Neural crest cell (in vitro differentiated cells): ENCODE measurements at places on chromosomes 4 and X.

DNA sequence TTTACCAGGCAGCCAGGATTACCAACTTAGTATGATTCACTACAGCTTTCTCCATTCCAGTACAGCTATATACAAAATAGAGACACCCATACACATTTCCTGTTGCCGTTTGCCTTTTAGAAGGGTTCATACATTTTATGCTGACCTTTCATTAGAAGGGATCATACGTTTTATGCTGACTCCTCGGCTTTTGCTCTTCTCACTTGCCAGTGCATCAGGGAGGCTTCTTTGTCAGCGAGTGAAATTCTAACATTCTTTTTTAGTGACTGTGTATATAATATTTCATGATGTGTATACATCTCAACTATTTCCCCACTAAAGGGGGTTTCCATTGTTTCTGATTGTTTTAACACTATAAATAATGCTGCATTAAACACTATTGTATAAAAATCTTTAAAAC, 552.6 kb downstream of the TRIML1 start:
- DNase-seq = no peak

DNA sequence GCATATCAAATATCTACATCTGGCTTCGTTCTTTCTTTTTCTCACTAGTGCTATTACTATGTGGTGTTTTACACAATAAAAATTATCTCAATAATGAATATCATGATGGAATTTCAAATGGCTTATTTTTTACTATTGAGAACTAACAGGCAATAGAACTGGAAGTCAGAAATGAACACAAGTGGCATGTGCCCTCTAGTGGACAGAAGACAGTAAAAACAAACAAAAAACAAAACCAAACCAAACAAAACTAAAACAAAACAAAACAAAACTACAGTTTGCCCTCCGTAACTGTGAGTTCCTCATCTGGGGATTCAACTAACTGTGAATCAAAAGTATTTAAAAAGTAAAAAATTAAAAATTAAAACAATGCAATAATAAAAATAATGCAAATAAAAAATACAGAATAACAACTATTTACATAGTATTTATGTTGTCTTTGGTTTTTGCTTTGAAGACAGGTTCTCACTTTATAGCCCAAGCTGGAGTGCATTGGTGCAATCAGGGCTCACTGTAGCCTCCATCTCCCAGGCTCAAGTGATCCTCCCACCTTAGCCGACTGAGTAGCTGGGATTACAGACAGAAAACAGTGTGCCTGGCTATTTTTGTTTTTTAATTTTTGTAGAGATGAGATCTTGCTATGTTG, 195.6 kb upstream of the TACR3 start:
- no peak for DNase-seq

GRCh38 chrX:68660746-68661145, 13.3 kb downstream of the STARD8 start:
- DNase-seq = no peak

GRCh38 chrX:137565921-137566745, at the start of gene ZIC3:
Gene ZIC3, plus strand, starts transcription at chrX:137566127. Its CDS starts 565 bp downstream, at chrX:137566692.
- DNase-seq = peak; percentile 60

DNA sequence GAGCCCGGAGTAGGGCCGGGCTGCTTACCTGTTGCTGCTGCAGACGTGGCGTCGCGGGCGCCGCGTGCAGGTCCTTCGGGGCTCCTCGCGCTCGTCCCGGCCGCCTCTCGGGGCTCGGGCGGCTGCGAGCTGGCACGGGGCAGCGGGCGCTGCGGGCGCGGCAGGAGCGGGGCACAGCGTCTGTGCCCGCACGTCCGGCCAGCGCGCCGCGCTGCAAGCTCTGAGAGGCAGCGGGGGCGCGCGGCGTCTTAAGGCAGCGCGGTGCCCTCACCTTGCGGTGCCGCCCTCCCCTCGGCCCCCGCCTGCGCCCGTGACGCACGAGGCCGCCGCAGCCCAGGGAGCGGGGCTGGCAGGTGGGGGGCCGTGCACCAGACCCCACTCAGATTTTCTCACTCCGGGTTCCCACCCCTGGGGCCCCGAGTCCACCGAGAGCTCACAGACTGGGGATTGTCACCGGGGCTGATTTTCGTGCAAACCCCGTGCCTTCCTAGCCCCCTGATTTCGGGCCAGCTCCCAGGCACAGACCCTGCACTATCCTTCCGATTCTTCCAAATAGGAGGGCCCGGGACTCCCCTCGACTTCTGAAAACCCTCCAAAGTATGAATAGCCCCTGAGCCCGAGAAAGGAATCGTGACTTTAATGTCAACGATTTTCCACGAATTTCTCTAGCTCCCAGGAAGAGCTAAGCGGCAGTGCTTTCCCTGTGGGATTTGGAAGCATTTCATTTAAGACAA, at the start of gene GPR101:
Gene GPR101 (minus strand): TSS at position 222 of the 734 bp plus-strand sequence. CDS start 2,321 bp downstream, outside the sequence.
- no peak for DNase-seq

GRCh38 chrX:79524642-79525041, 157.5 kb upstream of the ITM2A start:
- no peak for DNase-seq

DNA sequence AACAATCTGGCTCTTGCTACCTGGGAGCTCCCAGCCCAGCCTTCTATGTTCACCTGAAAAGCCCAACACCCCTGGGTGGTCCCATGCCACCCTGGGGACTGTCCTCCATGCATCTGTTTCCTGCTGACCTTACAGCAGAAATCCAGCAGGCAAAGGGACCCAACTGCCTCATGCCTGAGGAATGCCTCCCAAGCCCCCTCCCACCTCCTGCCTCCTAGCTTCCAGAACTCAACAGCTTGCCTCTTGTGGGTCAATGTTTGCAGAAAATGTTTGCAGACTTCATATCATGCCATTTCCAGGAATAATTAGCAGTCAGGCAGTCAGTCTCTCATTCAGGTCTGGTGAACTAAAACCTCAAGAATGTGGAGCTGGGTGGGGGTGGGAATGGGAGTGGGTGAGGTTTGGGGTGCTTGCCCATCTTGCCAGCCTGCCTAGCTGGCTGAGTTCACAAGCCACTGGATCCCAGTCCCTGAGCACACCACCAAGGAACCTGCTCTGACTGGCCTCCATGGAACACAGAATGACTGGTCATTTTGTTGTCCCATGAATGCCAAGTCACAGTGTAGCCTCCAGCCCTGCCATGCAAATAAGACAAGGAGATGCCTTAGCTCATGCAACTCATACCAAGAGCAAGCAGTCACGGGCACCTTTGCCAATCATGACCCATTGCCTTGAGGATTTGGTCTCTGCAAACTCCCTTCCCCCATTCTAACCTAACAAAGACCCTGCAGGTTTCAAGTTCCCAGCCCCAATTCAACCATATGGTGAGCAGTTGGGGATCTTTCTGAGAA, 12.1 kb upstream of the PLAC1 start:
- no peak for DNase-seq
